ENCODE measurements at places on chromosomes 6 and 20. TPM values are rescaled to one million over a fixed set of nuclear protein-coding genes. Genes with fewer than 3 reads are reported as not detected.
A peak's percentile ranks its signal among the peaks of the same experiment; 100 is the strongest.

- no peak overlapping the region for H3K27ac ChIP-seq
- no peaks in the 10 kb centered on the region for H3K27me3 ChIP-seq
- H3K4me1 ChIP-seq, result no peaks in the 10 kb centered on the region
- H3K4me3 ChIP-seq, result no peak overlapping the region
Measured at GRCh38 chr6:90328004-90328403, 31.4 kb upstream of the BACH2 start.

DNA sequence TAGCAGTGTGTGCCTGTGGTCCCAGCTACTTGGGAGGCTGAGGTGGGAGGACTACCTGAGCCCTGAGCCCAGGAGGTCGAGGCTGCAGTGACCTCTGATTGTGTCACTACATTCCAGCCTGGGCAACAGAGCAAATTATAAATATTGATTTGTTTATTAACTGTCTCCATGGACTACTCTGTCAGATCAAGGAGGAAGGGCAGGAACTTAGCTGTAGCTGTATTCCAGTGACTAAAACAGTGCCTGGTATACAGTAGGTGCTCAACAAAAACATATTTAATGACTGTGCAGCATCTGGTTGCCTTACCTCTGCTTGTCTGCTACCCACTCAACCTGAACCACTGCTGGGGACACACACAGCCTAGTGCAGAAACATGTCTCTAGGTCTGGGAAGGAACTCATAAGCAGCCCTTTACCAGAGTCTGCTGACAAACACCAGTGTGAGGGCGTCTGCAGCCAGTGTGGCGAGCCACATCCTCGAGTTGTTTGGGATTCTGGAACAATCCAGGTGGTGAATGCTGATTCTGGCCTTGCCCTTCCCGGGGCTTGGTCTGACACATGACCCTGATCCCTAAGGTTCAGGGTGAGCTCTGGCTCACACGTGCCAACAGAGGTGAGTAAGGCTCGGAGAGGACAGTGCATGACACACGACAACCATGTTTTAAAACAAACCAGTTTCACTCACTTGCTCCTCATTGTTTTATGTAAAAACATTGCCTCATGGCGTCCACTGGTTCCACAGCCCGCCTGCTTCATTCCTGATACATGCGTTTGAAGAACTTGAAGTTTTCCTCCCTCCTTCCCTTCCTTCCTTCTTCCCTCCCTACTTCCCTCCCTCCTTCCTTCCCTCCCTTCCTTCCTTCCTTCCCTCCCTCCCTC, 117.9 kb upstream of the ZNF217 start:
- no peaks in the 10 kb centered on the region for H3K4me1 ChIP-seq
- H3K27ac ChIP-seq, result no peak overlapping the region
- H3K36me3 ChIP-seq, result no peaks in the 10 kb centered on the region

R3HDML gene
- polyA plus RNA-seq, result 0.04 TPM

DNA sequence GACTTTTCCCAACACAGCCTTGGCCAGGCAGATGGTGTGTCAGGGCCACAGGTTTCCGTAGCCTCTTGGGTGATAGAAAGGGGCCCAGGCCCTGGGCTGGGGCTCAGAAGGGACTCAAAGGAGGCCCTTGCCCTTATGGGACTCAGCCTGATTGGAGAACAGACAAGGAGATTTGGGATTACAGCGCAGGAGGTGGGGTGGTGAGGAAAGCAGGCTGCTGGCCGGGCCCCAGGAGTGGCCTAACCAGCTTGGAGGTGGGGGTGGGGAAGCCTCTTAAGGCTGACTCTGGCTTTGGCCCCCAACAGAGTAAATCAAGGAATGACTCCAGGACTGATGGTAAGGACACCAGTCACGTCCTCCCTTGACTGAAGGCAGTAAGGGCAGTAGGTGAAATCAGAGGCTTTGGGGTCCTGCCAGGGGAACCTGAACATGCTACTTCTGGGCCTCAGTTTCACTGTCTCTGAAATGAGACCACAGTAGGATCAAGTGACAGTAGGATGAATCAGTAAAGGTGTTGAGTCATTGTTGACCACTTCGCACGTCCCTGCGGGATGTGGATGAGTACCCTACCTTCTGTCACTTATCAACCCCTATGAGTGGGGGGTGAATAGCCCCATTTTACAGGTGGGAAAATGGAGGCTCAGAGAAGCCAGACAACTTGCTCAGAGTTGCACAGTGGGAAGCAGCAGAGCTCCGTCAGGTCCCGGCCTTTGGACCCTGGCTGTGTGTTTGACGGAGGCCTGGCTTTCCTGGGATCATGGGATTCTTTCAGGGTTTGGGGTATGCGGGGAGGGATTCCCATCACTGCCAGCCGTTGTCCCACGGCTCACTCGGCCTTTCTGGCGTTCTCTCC, 4.5 kb downstream of the SNAI1 start:
- DNase-seq, result no peak
- peaks cover 11% of the 10 kb centered on the region for H3K36me3 ChIP-seq
- no peak overlapping the region for H3K27ac ChIP-seq
- no peak overlapping the region for H3K4me3 ChIP-seq

- H3K4me3 ChIP-seq, result no peak overlapping the region
- H3K4me1 ChIP-seq, result peaks cover 10% of the 10 kb centered on the region
- no peak for DNase-seq
- H3K27me3 ChIP-seq, result no peaks in the 10 kb centered on the region
- no peaks in the 10 kb centered on the region for H3K36me3 ChIP-seq
Measured at GRCh38 chr6:130903007-130903406, 75.8 kb downstream of the SMLR1 start.

DNA sequence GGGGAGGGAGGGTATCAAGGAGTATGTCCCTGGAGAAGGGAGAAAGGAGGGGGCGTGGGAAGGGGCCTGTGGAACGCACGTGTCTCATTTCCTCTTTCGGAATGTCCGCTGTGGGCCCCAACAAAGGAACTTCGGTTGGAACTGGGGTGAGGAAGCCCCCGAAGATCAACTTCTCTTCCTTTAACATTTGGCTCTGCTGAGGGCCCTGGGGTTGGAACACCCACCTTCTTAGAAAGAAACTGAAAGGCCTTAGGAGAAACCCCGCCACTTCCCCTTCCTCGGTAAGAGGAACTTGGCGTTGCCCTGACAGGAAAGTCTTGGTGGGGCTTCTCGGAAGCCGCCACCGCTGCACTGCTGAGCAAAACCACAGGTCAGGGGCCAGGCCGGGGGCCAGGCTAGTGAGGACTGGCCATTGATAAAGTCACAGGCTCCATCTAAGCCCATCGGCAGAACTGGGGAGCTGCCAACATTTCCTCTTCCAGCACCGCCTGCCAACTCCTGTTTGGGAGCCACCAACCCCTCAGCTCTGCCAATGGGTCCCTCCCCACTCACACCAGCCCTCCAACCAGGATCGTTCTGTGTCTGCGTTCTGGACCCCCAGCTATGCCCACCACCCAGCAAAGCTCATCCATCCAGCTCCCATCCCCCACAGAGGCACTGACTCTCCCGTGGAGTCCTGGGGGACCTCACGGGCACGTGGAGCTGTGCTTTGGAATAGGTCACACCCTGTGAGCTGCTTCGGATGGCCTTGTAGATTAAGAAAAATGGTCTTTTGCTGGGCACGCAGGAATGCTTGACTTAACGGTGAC, 44.8 kb downstream of the FGD2 start:
- no peaks in the 10 kb centered on the region for H3K36me3 ChIP-seq
- H3K4me1 ChIP-seq, result peaks cover 13% of the 10 kb centered on the region
- no peak overlapping the region for H3K4me3 ChIP-seq
- H3K27ac ChIP-seq, result no peak overlapping the region

ELOVL2 gene
- 6.7 TPM for polyA plus RNA-seq

PNLDC1 gene
- 0.16 TPM for polyA plus RNA-seq

GRCh38 chr6:41036601-41037000, 2.4 kb downstream of the UNC5CL start:
- no peak for DNase-seq
- peaks cover 43% of the 10 kb centered on the region for H3K4me1 ChIP-seq
- no peaks in the 10 kb centered on the region for H3K27me3 ChIP-seq
- peak overlapping the region; percentile 70 for H3K4me3 ChIP-seq
- H3K27ac ChIP-seq, result peak overlapping the region; percentile 100

GGTLC1 gene
- polyA plus RNA-seq, result 0.16 TPM

DNA sequence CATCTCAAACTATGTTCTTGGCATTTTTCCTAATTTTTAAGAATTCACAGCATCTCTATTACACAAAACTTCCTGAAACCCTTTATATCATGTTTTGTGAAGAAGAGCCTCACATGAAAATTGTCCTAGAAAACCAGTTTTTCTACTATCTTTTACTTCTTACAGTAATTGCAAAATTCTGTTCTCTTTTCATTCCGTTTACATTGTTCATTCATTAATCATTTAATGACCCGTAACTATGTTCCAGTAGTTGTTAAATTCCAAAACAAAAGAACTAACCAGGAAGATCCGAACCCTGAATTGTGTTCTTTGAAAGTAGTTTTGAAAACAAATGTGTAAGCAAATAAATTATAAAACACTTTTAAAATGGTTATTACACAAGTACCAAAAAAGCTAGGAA, 597.0 kb downstream of the EYS start:
- no peak for DNase-seq
- H3K27me3 ChIP-seq, result no peaks in the 10 kb centered on the region
- no peaks in the 10 kb centered on the region for H3K4me1 ChIP-seq
- H3K27ac ChIP-seq, result no peak overlapping the region
- no peak overlapping the region for H3K4me3 ChIP-seq
